Stimulated activated CD8-positive, alpha-beta memory T cell treated with anti-CD3 and anti-CD28 coated beads, Interleukin-12 subunit alpha, Interleukin-12 subunit beta, amount 100 ng/mL, for 1 hour (primary cell): ENCODE measurements at places on chromosomes 5 and 9.

DNA sequence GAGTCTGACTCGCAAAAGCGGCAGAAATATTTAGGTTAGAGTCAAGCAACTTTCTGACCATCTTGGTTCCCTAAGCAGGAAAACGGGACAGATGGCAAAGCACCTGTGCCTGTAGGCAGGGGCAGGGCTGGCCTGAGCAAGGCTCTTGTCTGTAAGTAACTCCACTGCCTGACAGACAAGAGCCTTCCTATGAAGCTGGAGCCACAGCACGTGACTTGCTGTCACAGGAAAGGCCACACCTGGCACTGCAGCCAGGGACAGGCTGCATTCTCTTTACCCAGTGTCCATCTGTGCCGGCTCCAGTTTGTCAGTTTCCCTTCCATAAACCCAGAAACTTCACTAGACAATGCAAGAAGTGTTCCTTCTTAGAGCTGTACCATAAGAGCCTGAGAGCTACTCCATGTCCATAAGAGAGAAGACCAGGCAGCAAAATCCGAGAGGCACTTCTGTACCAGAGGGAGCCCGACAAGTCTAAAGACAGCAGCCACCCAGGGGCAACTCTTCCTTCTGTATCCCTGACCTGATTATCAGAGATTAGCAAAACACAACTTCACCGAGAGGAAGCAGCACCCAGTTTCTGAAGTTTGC, 78.1 kb downstream of the GPR21 start:
- DNase-seq: no peak

- no peak for DNase-seq
Measured at GRCh38 chr5:37787742-37788141, 52.1 kb downstream of the GDNF start.

GRCh38 chr9:110048403-110048975, 159.5 kb downstream of the C9orf152 start:
- peak; percentile 53 for DNase-seq

- no peak for DNase-seq
Measured at GRCh38 chr9:92151691-92152393, 36.6 kb upstream of the SPTLC1 start.

GRCh38 chr5:86664173-86664572, 46.4 kb downstream of the COX7C start:
- DNase-seq: no peak

DNA sequence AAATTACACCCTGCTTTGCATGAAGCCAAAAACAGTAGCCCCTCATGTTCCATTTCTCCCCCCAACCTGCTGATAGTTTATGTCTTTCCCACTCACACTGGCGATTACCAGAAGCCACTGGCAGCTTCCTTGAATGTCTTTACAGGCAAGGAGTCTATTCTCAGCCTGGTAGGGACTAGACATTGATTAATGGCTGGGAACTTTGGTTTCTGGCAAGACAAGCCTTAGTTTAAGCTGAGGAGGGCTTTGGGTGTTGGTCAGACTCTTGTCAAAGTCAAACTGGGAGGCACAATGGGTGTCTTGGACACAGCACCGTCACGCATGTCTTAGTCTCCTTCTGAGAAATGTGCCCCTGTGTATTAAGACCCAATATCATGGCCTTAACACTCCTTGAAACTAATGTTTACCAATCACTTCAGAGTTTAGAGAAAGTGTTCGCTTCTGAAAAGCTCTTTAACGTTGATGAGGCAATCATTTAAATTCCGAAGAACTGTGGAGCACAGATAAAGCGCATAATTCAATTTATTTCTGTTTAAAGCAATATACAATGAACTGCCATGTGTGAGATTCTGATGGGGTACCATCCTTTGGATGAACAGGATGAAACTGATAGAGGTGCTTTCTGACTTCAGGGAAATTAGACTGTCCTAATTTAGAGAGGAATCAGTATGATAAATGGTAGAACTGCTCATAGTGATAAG, 53.9 kb upstream of the CPEB4 start:
- DNase-seq: no peak
